ENCODE measurements at places on chromosomes 7 and 10.

- H3K4me3 ChIP-seq = peak within 1 kb of the TSS; percentile 79
- peaks cover 44% of the 10 kb centered on the region for H3K4me1 ChIP-seq
- peak; percentile 91 for DNase-seq
These were observed at the start of gene CELF2 for GRCh38 chr10:11017570-11018431. TSS of gene CELF2 (plus strand) at chr10:11017872. CDS start at chr10:11018090, 218 bp downstream.

- no peak for DNase-seq
- H3K36me3 ChIP-seq = no peaks in the 10 kb centered on the region
- no peak overlapping the region for H3K4me3 ChIP-seq
- no peaks in the 10 kb centered on the region for H3K4me1 ChIP-seq
- H3K27me3 ChIP-seq = peaks cover 5% of the 10 kb centered on the region
These were observed 35.5 kb downstream of the IKZF1 start for GRCh38 chr7:50339990-50340500.

DNA sequence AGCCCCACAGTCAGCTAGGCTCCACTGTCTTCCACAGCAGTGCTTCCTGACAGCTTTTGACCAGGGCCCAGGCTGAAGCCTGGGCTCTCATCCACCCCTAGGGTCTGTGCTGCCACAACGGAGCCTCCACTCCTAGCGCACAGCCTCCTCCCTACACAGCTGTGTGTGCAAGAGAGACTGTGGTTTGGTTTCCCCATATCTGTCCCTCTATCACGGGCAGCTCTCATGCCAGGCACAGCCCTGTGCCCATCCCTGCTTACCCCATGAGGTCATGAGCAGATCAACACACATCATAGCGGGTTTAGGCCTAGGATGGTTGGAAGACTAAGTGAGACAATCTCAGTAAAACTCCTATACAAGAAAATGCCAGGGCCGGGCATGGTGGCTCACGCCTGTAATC lies 61.7 kb upstream of the PLXNA4 start:
- no peaks in the 10 kb centered on the region for H3K27me3 ChIP-seq
- no peaks in the 10 kb centered on the region for H3K4me1 ChIP-seq
- no peak overlapping the region for H3K4me3 ChIP-seq
- H3K36me3 ChIP-seq = no peaks in the 10 kb centered on the region
- no peak overlapping the region for H3K27ac ChIP-seq

DNA sequence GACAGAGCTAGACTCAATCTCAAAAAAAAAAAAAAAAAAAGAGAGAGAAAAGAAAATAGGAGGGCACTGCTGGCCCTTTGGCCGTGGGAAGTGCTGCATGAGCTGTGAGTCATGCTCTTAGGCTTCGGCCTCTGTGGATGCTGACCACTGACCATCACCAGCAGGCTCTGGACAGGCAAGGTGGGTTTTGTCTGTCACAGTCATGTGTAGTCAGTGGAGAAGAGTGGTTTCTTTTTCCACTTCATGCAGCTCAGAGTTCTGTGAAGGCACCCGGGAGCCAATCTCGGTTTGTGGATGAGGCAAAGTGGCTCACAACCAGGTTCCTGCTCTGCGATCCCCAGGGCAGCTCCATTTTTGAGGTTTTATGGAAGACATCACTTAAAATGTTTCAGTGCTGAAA lies 58.1 kb downstream of the PRTFDC1 start:
- no peaks in the 10 kb centered on the region for H3K27me3 ChIP-seq
- DNase-seq = no peak
- no peaks in the 10 kb centered on the region for H3K4me1 ChIP-seq
- H3K4me3 ChIP-seq = no peak overlapping the region

- DNase-seq = no peak
- no peaks in the 10 kb centered on the region for H3K36me3 ChIP-seq
- H3K27me3 ChIP-seq = no peaks in the 10 kb centered on the region
- H3K27ac ChIP-seq = no peak overlapping the region
- no peaks in the 10 kb centered on the region for H3K4me1 ChIP-seq
These were observed 39.7 kb downstream of the OTUD1 start for GRCh38 chr10:23478570-23478969.
